ENCODE measurements at places on chromosomes 6 and 20. TPM values are rescaled to one million over a fixed set of nuclear protein-coding genes. Genes with fewer than 3 reads are reported as not detected.

GRCh38 chr6:9711365-9711764 is 703.5 kb downstream of the TFAP2A start:
- DNase-seq, result no peak

The MYCT1 gene
- 1.6 TPM for total RNA-seq

GRCh38 chr6:30798494-30798893 is 54.1 kb upstream of the IER3 start:
- no peak for DNase-seq

DNA sequence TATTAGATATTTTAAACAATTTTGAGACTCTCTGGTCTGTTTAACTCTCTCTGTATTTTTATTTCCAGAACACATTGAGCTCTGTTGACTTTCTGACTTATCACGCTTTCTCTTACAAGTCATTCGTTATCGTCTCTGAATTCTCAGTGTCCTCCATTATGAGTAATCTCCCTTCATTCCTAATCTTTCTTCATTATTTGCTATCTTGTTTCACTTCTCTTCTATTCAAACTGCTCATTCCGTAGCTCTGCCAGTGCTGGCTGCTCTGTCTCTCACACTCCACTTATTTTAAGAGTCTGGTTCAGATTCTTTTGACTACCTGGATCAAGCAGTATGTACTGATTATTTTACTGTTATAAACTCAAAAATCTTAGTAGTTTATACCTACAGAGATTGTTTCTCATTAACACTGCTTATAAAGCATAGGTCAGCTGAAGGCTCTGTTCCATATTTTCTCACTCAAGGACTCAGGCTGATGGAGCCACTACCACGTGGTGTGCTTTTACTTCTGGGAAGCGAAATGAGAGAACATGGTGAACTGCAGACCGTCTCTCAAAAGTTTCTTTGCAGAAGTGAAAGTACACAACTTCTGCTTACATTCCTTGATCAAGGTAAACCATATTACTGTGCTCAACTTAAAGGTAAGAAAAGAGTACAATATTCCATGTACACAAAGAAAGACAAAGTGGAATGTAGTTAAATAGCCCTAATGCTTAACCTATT is 485.2 kb downstream of the GRIK2 start:
- DNase-seq, result no peak

The ADTRP gene
- not detected for total RNA-seq

The ARHGAP18 gene
- total RNA-seq, result 4.0 TPM

DNA sequence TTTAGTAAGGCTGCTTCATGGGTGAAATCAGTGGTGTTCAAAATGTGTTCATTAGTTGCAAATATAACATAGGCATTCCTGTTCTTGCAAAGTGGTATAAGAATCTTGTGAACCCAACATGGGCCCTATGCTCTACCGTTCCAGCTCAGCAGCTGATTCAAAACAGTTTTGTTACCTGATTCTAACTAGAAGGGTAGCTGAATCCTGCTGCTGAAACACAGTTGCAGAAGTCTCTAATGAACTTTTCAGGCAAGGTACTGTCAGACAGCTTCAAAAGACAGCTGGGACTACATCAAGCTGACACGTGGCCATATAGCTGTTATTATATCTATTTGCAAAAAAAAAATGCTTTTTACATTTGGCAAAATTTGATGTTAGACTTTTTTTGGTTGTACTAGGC is 22.7 kb downstream of the THEMIS start:
- no peak for DNase-seq

The CDH26 gene
- total RNA-seq, result 2.8 TPM

GRCh38 chr6:71333697-71334096 is 45.1 kb downstream of the OGFRL1 start:
- DNase-seq, result no peak

GRCh38 chr6:43812850-43813578 is 43.0 kb downstream of the VEGFA start:
- no peak for DNase-seq

The TPBG gene
- total RNA-seq, result 26.7 TPM

- no peak for DNase-seq
Observed at GRCh38 chr6:4615891-4616290, 160.3 kb upstream of the CDYL start.

- no peak for DNase-seq
Observed at GRCh38 chr20:13121840-13122515, 99.1 kb upstream of the ISM1 start.

The SMPDL3A gene
- 3.0 TPM for total RNA-seq

The NOTCH4 gene
- 3.5 TPM for total RNA-seq

DNA sequence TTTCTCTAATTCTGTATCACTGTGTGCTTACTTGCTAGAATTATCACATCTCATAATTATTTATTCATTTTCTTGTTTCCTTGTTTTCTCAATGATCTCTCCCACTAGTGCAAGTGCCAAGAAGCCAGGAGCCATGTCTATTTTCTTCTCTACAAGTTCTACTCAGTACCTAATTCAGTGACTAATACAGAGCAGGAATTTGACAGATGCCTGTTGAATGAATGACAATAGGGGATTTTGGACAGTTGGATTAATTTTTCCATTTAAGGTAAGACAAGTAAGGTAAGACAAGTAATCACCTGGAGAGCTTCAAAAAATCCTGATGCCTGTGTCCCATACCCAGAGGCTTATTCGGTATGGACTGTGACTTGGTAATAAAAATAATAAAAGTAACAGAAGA is 81.0 kb downstream of the EDN1 start:
- no peak for DNase-seq

- DNase-seq, result no peak
Observed at GRCh38 chr6:169868458-169868857, 117.0 kb downstream of the ERMARD start.

The TNF gene
- total RNA-seq, result not detected

- DNase-seq, result no peak
Observed at GRCh38 chr20:34185766-34186620, 55.2 kb upstream of the ASIP start.

The PACSIN1 gene
- total RNA-seq, result 6.2 TPM

The HLA-DRA gene
- 4.4 TPM for total RNA-seq

GRCh38 chr6:36886950-36887618 is 1.3 kb downstream of the C6orf89 start:
- DNase-seq, result no peak

DNA sequence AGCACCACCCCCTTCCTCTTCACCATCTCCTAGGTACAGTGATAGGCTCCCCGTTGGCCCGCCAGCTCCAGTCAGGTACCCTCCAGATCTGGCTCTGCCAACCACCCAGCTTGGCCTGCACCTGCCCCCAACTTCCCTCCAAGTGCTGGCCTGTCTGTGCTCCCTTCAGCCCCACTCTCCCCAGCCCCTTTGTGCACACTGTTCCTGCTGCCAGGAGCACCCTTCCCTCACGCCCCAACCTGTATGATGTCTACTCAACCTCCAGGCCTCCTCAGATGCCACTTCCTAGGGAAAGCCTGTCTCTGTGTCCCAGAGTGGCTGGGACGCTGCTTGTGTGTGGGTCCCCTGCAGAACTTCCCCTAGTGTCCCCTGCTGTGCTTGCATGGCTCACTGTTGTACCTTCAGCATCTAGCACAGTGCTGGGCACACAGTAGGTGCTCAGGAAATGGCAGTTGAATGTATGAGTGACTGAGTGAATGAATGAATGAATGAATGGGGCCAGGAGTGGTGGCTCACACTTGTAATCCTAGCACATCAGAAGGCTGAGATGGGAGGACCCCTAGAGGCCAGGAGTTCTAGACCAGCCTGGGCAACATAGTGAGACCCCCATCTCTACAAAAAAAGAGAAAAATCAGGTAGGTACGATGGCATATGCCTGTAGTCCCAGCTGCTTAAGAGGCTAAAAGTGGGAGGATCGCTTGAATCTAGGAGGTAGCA is 3.0 kb downstream of the ZBP1 start:
- DNase-seq, result no peak

The PGK2 gene
- not detected for total RNA-seq

DNA sequence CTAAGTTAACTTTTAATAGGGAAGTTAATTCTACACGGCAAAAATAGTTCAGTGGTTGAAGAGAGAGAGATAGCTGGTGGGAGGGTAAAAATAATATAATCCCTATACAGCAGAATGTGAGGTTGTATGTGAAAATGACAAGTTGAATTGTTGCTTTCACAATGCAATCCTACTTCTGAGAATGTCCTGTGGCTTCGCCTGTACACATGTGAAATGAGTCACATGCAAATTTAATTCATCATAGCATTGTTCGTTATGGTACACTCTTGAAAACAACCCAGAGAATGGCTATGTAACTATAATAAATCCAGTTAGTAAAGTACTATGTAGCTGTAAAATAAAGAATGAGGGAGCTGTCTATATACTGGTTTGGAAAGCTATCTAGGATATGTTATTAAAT is 46.0 kb upstream of the HINT3 start:
- no peak for DNase-seq

DNA sequence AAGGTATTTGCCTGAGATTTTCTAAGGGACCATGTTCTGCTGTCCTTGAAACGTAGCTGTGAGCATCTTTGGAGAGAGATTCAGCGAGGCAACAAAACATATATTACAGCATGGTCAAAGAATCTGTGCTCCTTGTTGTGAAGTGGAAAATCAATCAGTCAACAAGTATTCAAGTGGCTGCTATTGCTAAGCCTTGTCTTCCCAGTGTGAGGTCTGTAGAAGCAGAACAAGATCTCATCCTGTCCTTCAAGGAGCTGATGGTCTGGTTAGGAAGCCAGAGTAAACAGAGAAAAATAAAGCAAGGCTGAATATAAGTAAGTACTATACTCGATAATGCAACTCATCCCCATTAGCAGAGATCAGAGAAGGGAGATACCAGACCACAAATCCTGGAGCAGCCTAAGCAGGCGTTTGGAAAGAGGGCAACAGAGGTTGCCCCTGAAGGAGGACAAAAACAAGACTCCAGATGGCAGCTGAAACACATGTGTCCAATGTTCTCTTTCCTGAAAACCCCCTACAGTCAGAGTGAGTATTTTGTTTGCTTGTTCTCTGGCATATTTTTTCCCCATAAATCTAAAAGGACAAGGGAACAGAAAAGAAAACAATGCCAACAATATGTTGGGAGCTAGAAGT is 392.0 kb downstream of the SYNE1 start:
- no peak for DNase-seq

DNA sequence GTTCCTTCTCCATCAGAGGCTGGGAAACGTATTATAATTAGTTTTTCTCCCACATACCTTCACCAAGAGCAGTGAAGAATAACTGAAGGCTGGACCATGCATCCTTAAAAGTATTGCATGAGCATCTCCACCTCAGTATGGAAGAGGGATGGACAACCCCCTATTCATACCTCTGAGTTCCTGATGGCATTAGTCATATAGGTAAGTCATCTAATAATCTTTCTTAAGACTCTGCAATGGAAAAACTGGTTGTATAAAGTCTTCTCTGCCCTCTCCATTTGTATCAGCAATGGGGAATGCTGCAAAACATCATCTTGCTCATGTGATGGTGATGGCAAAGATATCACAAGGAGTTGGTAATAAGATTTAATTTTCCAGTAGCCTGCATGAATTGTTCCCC is 24.5 kb downstream of the PGM3 start:
- no peak for DNase-seq

DNA sequence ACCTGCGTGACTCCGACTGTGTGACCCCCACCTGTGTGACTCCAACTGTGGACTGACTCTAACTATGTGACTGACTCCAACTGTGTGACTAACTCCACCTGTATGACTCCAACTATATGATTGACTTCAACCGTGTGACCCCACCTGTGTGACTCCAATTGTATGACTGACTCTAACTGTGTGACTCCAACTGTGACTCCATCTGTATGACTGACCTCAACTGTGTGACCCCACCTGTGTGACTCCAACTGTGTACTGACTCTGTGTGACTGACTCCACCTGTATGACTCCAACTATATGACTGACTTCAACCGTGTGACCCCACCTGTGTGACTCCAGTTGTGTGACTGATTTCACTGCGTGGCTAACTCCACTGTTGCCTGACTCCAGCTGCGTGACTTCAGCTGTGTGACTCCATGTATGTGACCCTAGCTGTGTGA is 38.6 kb downstream of the SYNJ2 start:
- no peak for DNase-seq

- DNase-seq, result no peak
Observed at GRCh38 chr20:5070570-5070969, 49.2 kb downstream of the PCNA start.

GRCh38 chr20:49937027-49937929 is 1.1 kb downstream of the RNF114 start:
- peak; percentile 25 for DNase-seq

The PSMB9 gene
- total RNA-seq, result not detected

DNA sequence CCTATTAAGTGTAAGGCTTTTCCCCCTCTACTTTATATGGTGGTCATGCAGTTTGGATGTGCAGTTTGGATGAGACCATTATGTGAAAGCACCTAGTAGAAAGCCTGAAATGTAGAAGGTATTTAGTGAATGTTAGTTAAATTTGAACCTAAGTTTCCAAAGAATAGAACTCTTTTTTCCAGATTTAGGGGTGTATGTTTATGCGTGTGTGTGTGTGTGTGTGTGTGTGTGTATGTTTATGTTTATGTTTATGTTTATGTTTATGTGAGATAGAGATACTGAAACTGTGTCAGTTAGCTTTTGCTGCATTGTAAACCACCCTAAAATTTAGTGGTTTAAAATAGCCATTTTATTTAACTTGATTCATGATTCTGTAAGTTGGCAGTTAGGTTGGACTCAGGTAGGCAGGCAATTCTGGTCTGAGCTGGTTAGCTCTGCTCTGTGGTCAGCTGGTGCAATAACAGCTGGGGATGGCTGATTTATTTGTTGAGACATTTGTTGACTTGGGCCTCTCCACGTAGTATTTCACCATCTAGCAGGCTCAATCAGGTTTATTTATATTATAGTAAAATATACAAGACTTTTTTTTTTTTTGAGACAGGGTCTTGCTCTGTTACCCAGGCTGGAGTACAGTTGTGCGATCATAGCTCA is 54.0 kb downstream of the STK4 start:
- peak; percentile 24 for DNase-seq

- DNase-seq, result no peak
Observed at GRCh38 chr20:444117-444516, 18.2 kb downstream of the TBC1D20 start.

DNA sequence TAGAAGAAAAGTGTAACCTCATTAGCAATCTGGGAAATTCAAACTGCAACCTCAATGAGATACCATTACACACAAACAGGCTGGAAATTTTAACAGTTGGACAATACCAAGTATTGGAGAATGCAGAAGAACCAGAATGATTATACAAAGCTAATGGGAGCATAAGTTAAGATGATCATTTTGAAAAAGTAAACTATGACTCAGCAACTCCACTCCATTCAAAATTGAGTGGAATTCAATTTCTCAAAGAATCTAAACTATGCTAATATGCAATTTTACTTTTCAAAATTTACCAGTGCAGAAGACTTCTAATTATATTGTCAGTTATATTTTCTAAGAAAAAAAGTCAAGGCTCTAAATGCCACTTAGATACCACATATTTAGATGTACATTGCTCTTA is 17.2 kb downstream of the GPLD1 start:
- DNase-seq, result no peak

GRCh38 chr6:52760105-52760765 is 3.0 kb downstream of the GSTA2 start:
- no peak for DNase-seq

DNA sequence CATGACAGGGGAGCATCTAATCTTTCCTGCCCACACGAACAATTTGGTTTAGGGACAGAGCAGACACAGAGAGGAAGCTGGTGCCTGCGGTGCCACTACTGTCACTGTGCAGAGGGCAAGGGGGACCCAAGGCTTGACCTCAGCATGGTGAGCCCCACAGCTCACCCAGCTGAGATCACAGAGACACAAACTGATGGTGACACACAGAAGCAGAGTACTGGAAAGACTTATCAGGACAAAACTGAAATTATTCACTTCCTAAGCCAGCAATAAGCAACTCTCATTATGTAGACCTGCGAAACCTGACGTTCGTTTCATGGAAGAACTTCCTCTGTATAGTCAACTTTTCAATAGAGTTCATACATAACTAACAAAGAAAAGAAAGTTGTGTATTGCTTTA is 86.1 kb downstream of the HUS1B start:
- DNase-seq, result no peak

Measured in GM23338 (cell line).